Cardiac muscle cell (in vitro differentiated cells and primary cell): ENCODE measurements at places on chromosomes 6 and 20. TPM values are rescaled to one million over a fixed set of nuclear protein-coding genes. Genes with fewer than 3 reads are reported as not detected.
A peak's percentile ranks its signal among the peaks of the same experiment; 100 is the strongest.

GRCh38 chr6:155528982-155529453 is 73.4 kb upstream of the NOX3 start:
- peak; percentile 92 for DNase-seq

The C6orf132 gene
- 1.7 and 2.7 TPM in 2 replicates for total RNA-seq

DNA sequence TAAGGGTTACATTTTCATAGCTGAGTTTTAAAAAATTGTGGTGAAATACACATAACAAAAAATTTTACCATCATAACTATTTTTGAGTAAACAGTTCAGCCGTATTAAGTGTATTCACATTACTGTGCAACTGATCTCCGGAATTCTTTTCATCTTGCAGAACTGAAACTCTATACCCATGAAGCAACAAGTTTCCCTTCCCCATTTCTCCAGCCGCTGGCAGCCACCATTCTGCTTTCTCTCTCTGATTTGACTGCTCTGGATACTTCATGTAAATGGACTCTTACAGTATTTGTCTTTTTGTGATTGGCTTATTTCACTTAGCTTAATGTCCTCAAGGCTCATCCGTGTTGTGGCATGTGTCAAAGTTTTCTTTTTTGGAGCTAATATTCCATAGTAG is 341.6 kb downstream of the QKI start:
- DNase-seq: no peak

GRCh38 chr6:53410508-53411258 is 61.9 kb upstream of the ELOVL5 start:
- DNase-seq: peak; percentile 37

GRCh38 chr6:25576919-25577318 is 75.1 kb upstream of the SCGN start:
- no peak for DNase-seq

The GABRR1 gene
- not detected in 2 replicates for total RNA-seq

- DNase-seq: no peak
Measured at GRCh38 chr20:48040491-48040890, 255.2 kb upstream of the SULF2 start.

The PPP1R18 gene
- 25.7 and 43.5 TPM in 2 replicates for total RNA-seq

DNA sequence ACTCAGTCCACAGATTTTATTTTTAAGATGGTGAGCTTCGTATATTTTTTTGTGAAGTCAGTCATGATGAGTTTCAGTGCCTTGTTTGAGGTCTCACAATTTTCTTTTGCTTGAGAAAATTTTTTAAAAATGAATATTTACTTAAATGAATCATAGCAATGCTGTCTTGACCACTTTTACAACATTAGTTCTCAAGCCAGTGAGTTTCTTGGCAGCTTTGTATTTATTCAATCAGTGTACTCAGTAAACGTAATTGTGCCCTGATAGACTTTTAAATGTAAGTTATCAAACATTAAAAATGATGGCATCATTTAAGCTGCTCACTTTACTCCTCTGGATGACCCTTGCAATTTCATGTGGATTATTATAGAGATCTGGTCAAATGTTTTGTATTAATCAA is 261.4 kb downstream of the KHDC1L start:
- no peak for DNase-seq

GRCh38 chr20:24522452-24523330 is 53.3 kb downstream of the SYNDIG1 start:
- no peak for DNase-seq

The ABCC10 gene
- total RNA-seq: 19.8 and 25.6 TPM in 2 replicates

The RPS6KA2 gene
- 24.0 and 26.4 TPM in 2 replicates for total RNA-seq

DNA sequence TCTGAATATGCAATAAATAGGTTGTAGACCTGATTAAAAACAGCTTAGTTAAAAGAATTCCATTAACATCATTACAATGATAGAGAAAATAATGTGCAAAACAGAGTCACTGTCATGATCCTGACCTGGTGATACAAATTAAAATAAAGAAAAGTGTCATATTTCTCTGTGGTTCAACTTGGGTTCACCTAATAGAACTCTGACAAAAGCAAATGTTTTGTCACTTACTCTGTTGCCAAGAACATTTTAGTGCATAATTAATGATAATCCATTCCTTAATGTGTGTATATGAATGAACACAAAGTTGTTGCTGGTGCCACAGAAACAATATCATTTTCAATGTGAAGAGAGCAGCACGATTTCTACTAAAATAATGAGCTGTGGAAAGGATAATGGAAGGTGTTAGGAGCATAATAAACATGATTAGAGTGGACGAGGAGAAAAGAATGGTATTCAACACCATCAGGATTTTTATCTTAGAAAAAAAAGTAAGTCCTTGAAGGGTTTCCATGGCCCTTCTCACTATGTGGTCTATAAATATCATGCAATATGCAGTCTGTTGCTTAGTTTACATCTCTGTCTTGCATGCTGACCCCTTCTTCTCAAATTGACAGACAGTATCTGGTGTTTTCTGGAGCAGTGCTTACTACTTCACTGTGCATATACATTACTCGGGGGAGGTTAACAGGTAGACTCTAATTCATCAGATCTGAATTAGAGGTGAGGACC is 656.6 kb upstream of the MMS22L start:
- DNase-seq: no peak

DNA sequence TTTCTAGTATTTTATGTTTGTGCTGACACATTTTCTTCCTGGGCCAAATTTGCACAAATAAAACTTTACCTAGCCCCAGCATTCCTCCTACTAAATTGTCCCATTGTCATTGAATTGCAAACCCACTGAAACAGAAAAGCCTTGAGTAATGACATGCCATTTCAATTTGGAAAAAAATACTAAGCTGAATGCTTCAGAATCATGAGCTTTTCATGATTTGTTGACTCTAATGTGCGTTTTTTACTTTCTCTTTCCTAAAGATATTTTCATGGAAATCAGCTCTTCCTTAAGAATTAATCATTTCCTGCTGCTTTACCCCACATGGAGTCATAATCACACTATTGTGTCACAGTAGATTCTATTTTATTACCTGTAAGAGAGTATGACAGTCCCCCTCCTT is 47.4 kb downstream of the TRDN start:
- DNase-seq: no peak

DNA sequence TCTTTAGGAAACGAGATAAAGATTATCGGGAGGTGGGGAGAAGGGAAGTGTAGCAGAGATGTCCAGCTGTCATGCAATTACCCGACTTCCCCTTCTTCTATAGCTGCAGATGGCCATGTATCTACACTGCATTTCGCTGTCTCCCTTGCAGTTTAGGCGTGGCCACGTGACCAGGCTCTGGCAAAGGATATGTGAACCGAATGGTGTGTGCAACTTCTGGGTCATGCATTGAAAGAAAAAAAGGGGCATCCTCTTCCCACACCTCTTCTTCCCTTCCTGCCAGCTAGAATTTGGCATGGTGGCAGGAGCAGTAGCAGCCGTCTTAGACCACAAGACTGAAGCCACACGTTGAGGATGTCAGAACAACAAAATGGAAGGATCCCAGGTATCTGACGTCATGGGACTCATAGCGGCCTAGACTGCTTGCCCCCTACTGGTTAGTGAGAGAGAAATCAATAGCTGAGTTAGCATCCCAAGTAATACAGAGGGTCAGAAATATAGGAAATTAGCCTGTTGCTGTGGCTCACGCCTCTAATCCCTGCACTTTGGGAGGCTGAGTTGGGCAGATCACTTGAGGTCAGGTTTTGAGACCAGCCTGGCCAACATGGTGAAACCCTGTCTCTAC is 32.8 kb downstream of the TCF15 start:
- peak; percentile 40 for DNase-seq

DNA sequence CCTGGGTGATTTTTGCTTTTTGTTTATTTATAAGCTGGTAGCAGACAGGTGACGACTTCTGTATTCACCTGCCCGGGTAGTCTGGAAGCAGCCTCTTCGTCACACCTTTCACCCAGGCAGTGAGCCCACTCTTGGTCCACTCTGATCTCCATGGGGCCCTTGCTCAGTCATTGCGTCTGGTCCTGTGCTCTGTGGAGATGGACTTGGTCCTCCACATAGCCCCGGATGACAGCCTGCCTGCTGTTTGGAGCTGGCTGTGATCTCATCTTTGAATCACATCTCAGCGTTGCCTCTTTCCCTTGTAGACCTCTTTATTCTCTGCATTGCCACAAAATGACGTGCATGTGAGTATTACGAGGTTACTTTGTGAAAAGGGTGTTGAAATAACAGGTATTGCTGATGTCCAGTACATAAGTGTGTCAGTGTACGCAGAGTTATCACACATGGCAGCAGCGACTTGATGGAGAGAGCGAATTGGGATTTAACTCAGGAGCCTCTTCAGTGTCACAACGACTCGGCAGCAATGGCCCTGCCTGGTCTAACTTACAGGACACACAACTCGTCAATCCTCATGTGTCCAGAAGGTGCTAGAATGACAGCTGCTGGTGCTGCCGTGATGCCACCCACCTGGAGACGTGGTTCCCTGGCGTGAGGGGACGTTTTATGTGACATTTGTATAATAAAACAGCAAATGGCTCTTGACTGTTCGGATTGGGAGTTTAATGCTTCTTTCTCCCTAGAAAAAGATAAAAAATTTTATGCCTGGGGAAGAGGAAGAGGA is 24.2 kb upstream of the FRMD1 start:
- no peak for DNase-seq

- DNase-seq: no peak
Measured at GRCh38 chr6:109782491-109782999, 91.4 kb downstream of the FIG4 start.

GRCh38 chr20:48051794-48052474 is 266.7 kb upstream of the SULF2 start:
- no peak for DNase-seq

The SPATS1 gene
- total RNA-seq: 0.63 TPM in 1 of 2 replicates, not detected in the other

DNA sequence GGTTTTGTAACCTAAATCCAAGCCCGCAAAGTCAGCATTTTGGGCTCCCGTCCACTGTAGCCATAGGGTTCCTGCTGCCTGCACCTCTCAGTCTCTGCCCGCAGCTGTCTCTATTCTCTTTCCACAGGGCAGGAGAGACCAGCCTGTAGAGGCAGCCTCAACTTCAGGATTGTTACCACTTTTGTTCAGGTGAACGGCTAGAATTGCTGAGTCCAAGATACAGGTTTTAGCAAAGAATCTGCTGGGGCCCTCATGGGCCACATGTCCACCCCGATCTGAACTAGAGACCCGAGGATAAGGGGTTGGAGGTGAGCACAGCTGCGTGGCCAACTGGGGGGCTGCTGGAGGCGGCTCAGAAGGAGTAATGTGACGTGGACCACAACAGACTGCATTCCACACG is 137.7 kb upstream of the C6orf118 start:
- DNase-seq: no peak

The BNIP5 gene
- total RNA-seq: 0.12 TPM in 1 of 2 replicates, not detected in the other

DNA sequence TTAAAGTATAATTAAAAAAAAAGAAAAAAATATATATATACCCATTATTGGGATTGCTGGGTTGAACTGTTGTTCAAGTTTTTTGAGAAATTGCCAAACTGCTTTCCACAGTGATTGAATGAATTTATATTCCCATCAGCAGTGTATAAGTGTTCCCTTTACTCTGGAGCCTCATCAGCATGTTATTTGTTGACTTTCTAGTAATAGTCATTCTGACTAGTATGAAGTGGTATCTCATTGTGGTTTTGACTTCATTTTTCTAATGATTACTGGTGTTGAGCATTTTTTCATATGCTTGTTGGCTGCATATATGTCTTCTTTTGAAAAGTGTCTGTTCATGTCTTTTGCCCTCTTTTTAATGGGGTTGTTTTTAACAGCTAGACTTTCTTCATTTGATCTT is 1260.8 kb upstream of the GJE1 start:
- DNase-seq: peak; percentile 22

The SLC22A3 gene
- total RNA-seq: 0.74 TPM in 1 of 2 replicates, not detected in the other

DNA sequence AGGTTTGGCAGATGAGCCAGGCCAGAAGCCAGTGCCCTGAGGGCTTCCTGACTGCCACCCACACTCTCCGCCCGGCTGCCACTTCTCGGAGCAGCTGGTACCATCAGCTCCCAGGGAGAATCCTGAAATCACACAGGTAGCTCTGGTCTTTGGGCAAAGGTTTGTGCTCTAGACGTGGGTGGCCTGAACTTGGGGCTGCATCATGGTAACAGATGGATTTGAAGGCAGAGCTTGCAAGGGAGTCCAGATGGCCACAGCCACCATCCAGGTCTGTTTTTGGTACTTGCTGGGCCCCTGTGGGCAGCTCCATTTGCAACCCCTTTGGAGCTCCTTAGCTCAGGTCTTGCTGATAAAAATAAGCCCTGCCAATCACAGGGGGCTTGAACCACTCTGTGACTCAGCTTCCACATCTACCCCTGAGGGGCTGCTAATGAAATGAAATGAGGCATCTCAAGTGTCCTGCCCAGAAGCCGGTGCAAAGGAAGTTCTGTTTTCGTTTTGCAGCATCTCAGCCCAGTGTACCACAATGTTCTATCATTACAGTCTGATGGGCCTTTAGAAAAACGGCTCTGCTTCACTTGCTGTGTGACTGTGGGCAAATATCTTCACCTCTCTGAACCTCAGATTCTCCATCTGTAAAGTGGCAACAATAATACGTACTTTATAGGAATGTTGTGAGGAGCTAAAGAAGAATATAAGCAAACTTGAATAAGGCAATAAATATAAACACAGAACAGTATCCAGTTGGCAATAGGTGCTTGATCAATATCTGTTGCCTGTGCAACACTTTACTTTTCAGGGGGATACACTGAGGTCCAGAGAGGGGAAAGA is 25.1 kb upstream of the CDH22 start:
- no peak for DNase-seq

GRCh38 chr20:10654250-10654610 is 19.6 kb downstream of the JAG1 start:
- DNase-seq: no peak

DNA sequence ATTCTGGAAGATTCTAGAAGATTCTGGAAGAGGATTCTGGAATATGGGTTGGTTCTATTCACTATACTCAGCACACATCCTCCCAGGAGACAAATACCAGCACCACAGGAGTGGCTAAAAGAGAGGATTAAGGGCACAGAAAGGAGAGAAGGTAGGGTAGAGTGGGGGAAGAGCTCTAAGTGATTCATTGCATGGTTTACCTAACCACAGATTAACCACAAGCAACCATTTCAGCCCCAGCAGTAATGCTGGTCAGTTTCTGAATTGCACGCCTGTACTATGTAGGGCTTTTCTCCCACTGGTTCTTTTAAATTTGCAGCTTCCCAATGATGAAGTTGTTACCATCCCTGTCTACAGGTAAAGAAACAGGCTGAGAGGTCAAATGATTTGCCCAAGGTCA is 192.7 kb upstream of the PMEPA1 start:
- DNase-seq: no peak

DNA sequence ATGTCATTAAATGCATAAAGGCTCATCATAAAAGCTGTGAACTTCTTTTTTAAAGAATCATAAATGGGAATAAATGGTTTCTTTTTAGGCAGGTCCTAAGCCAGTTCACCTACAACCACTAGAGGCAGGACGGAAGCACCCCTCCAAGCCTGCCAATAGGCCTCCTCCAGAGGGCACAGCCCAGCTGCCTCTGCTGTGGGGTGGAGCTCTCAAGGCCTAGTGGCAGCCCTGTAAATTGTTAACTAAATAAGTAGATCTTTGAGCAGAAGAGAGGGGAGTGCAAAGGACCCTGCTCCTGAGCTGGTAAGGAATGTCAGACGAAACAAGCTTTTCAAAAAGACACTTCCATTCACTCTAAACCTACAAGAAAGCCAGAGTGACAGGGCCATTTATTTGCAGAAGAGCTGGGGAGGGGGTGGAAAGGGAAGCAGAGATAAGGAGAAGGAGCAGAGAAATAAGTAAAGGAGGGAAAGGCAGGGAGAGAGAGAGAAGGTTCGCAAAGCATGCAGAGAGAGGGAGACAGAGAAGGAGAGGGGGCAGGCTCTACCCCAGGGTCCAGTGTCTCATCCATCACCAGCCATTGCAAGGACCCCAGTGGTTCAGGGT is 18.0 kb upstream of the MAFB start:
- peak; percentile 55 for DNase-seq

The FHL5 gene
- total RNA-seq: not detected in 2 replicates

- DNase-seq: no peak
Measured at GRCh38 chr6:3529232-3529631, 72.4 kb upstream of the SLC22A23 start.

- DNase-seq: no peak
Measured at GRCh38 chr6:35088281-35089215, 52.6 kb downstream of the TCP11 start.
